ENCODE measurements at places on chromosomes 12 and 14. TPM values are rescaled to one million over a fixed set of nuclear protein-coding genes. Genes with fewer than 3 reads are reported as not detected.

Gene DPF3
- 0.38 TPM for polyA plus RNA-seq

Gene NFE2
- not detected for polyA plus RNA-seq

Gene OR6C68
- not detected for polyA plus RNA-seq

Gene CACNA1C
- 0.10 TPM for polyA plus RNA-seq

Gene NAA25
- 17.3 TPM for polyA plus RNA-seq

Gene MGP
- 0.14 TPM for polyA plus RNA-seq

Gene ACRBP
- not detected for polyA plus RNA-seq

Gene MYF5
- polyA plus RNA-seq = not detected

Gene UNC79
- not detected for polyA plus RNA-seq

Gene WBP11
- polyA plus RNA-seq = 59.8 TPM

Gene NFATC4
- not detected for polyA plus RNA-seq

Gene TMEM117
- polyA plus RNA-seq = 2.2 TPM

Gene CD163L1
- polyA plus RNA-seq = not detected

Gene RAB21
- polyA plus RNA-seq = 34.7 TPM

Gene PTGER2
- polyA plus RNA-seq = 114 TPM

Gene CLEC14A
- not detected for polyA plus RNA-seq

Gene MMP17
- not detected for polyA plus RNA-seq

Gene OR4M1
- not detected for polyA plus RNA-seq

Gene SMAGP
- 15.1 TPM for polyA plus RNA-seq

Gene ITPR2
- 8.3 TPM for polyA plus RNA-seq

Gene FAM90A1
- polyA plus RNA-seq = 0.22 TPM

Gene FOXA1
- not detected for polyA plus RNA-seq

Gene ATL1
- 7.1 TPM for polyA plus RNA-seq

Gene KITLG
- polyA plus RNA-seq = not detected

Gene RFX4
- polyA plus RNA-seq = not detected

Gene WNT5B
- polyA plus RNA-seq = not detected

Gene SIX1
- not detected for polyA plus RNA-seq

Gene LRRC74A
- not detected for polyA plus RNA-seq

Gene RGS6
- not detected for polyA plus RNA-seq

Gene ENDOU
- polyA plus RNA-seq = not detected

Gene DBX2
- not detected for polyA plus RNA-seq

Gene GPR65
- polyA plus RNA-seq = 27.3 TPM

Gene PAX9
- polyA plus RNA-seq = not detected

Gene MYRFL
- polyA plus RNA-seq = not detected

Gene HAL
- not detected for polyA plus RNA-seq

Gene TMEM52B
- polyA plus RNA-seq = not detected

Gene VCPKMT
- polyA plus RNA-seq = 10.4 TPM

Gene CLEC2A
- polyA plus RNA-seq = not detected

Gene ASIC1
- polyA plus RNA-seq = 1.3 TPM

Gene TAS2R13
- polyA plus RNA-seq = not detected

Gene P2RX7
- polyA plus RNA-seq = 3.2 TPM

Gene BTBD6
- 5.5 TPM for polyA plus RNA-seq

Gene SOX5
- polyA plus RNA-seq = not detected

Gene ABCD2
- polyA plus RNA-seq = 12.1 TPM

Gene TAS2R7
- polyA plus RNA-seq = not detected

Gene SLC39A5
- not detected for polyA plus RNA-seq
